ENCODE measurements at places on chromosomes 12 and 14.

- DNase-seq = peak; percentile 90
Observed at GRCh38 chr14:68788996-68789820, 3.7 kb downstream of the ZFP36L1 start.

DNA sequence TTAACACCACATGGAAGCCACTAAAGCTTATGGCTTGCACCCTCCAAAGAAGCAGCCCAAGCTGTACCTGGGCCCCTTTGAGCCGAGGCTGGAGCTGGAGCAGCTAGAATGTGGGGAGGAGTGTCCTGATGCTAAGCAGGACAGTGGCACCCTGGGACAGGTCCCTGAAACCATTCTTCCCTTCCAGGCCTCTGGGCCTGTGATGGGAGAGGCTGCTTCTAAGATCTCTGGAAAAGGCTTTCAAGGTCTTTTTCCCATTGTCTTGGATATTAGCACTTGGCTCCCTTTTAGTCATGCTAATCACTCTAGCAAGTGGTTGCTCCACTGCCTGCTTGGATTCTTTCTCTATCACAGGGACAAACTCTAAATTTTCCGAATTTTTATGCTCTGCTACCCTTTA lies 40.9 kb downstream of the OSBPL8 start:
- no peak for DNase-seq

- no peak for DNase-seq
Observed at GRCh38 chr12:11973396-11973795, 97.3 kb upstream of the BCL2L14 start.

DNA sequence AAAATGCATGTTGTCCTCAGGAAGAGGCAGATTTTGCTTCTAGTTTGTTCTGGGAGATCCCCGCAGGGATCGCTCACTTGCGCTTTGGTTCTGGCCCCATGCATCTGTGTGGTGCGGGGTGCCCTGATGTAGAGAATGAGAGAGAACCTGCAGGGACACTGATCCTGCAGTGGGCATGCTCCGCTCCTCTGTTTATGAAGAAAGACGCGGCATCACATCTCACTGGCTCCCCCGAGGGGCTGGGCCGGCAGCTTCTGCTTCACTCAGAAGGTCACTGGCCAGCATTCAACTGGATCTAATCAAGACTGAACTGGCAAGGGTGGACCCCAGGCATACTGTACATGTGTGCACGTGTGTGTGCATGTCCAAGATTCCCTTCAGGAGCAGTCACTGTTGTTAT lies 164.2 kb downstream of the CALM1 start:
- DNase-seq = peak; percentile 29

- DNase-seq = no peak
Observed at GRCh38 chr12:40034712-40035111, 71.2 kb downstream of the SLC2A13 start.

DNA sequence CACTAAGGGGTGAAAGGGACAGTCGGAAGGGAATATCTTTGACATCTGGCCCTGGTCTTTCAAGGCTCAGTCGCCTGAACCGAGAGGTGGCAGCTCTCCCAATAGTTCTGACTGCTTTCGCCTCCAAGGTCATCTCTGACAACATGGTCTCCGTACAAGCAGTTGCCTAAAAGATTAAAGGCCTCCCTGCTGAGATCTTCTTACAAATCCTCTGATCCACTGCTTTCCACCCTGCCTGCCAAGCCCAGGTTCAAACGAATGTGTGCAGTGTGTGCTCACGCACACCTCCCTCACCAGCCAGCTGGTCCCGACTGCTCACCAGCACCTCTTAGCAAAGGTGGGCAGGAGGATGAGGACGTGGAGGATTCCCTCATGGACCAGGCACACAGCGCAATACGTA lies 10.4 kb downstream of the B4GALNT3 start:
- no peak for DNase-seq

DNA sequence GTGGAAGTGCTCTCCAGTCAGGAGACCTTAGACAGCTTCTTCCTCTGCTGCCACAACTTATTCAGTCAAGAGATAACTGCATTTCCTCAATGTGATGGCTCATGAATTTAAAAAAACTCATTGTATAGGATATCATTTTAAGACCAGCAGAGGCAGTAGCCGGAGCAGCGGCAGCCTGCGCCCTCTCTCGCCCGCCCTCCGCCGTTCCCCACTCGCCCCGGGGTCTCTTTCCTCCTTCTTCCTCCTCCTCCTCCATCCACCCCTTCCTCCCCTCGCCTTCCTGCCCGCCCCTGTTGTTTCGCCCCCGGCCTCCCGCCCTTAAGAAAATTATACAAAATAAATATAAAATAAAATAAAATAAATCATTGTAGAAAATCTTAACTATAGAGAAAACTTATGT lies 687.6 kb downstream of the FLRT2 start:
- DNase-seq = no peak

- DNase-seq = no peak
Observed at GRCh38 chr12:50740307-50740706, 23.6 kb upstream of the ATF1 start.
